Tibial nerve (tissue), 4 donors: ENCODE measurements at places on chromosomes 12 and 14.

GRCh38 chr14:58919217-58919616 lies 269.2 kb upstream of the DAAM1 start:
- no peak for DNase-seq

DNA sequence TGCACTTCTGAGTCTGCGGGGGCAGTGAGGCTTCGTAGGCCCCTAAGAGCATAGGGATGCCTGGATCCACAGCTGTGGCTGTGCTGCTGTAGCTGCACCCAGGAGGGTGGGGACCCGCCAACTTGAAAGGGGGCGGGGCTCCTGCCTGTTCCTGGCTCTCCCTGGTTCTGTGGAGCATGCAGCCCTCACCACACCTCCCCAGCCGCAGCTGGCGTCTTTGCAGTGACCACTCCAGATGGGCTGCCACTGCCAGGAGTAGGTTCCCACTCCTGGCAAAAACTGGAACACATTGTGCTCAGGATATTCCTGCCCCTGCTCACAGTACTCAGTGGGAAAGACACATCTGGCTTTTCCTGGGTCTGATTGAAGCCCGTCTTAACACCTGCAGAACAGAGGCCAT lies 35.8 kb downstream of the TIMELESS start:
- no peak for DNase-seq

DNA sequence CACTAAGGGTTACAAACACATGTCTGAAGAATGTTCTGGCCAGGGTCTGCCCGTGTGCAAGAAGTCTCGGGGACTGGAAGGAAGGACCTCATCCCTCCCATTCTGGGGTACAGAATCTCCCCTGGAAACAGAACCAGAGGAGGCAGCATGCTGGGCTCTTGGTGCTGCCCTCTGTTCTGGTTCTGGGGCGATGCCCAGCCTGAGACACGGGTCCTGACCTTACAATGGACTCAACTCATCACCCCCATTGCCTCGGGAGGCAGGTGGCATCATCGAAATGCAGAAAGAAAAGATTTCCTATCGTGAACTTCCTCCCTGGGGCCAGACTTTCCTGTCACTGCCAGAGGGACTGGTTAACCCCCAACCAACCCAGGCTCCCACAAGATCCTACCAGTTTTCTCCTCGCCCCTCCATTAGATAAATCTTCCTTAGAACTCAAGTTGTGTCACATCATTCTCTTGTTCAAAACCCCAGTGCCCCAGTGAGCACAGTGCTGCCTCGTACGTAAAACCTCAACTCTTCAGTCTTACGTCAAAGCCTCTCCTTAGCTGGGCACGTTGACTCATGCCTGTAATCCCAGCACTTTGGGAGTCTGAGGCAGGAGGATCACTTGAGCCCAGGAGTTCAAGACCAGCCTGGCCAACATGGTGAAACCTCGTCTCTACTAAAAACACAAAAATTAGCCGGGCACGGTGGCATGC lies 52.1 kb downstream of the PSMA6 start:
- DNase-seq: no peak

- DNase-seq: no peak
Measured at GRCh38 chr12:19434538-19434937, 4.8 kb upstream of the AEBP2 start.

DNA sequence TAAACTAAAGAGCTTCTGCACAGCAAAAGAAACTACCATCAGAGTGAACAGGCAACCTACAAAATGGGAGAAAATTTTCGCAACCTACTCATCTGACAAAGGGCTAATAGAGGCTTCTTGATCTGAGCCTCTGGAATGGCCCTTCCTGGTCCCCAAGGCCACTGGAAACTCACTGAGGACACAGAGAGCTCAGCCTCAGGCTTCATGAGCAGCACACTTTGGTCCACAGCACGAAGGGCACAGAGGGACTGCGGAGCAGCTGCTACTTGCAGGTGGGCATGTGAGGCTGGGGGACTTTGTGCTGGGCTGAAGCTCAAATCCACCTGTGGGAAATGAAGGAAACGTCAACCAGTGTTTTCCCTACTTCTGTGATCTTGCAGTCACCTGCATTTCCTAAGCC lies 27.4 kb downstream of the PZP start:
- no peak for DNase-seq

DNA sequence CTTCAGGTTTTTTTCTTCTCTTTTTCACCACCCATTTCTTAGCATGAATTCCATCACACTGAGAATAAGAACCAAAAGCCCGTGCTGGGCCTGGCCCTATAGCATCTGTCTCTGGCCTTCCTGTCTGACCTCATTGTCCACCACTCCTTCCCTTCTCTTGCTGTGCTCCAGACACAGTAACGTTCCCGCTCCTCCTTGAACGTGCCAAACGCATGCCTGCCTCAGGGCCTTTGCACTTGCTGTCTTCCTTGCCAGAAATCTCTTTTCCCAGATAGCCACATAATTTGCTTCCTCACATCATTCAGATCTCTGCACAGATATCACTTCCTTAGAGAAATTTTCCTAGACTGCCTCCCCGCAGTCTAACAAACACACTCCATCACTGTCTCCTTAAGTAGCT lies 119.6 kb upstream of the CPSF6 start:
- DNase-seq: no peak

- no peak for DNase-seq
Measured at GRCh38 chr12:53975064-53975471, 314 bp upstream of the HOTAIR start.

GRCh38 chr12:65800937-65801336 lies 23.3 kb upstream of the HMGA2 start:
- no peak for DNase-seq

DNA sequence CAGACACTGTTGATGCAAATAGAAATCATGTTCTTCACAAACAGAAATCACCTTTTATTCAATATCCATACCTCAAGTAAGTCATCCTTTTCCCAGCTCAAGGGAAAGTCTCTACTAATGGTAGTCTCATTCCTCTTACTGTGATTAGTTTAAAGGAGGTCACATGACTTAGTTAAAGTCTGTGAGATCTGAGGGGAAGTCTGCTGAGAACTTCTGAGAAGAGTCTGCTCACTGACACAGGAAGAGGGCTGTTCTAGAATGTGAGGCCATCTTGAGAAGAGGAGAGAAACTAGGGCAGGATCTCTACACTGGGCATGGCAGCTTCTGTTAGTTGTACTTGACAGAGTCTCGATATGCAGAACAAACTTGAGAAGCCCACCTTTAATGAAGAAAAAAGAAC lies 146.8 kb downstream of the C12orf42 start:
- DNase-seq: no peak

GRCh38 chr14:94970941-94971730 lies 186.2 kb downstream of the DICER1 start:
- DNase-seq: no peak

GRCh38 chr14:91339671-91340369 lies 77.8 kb downstream of the CCDC88C start:
- DNase-seq: no peak

DNA sequence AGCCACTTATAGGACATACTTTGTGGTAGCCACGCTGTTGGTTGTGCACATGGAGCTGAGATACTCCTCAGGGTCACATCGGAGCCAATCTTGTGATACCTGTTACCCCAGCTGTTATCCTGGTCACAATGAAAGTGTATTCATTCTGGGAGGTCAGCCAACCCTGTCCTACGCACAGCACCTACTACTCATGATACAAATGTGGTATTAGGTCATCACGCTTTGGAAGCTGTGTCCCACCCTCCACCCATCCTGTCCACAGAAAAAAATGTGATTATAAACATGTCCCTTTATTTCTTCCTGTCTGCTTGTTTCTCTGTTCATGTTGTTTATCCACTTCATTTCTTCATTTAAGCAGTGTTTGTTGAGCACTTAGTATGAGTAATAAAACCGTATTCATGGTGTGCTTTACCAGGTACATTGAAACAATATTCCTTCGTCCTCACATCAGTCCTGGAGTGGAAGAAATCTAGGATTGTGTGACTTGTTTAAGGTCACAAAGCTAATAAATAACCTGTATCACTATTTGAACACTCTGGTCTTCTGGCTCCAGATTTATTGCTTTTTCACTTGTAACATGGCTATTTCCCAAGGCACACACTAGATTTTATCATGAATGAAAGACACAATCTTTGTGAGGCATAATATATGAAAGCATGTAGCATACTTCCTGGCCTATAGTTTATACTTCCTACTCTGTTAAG lies 73.1 kb downstream of the DERA start:
- DNase-seq: no peak

GRCh38 chr14:81819344-81819743 lies 285.7 kb upstream of the SEL1L start:
- no peak for DNase-seq
